ENCODE measurements at places on chromosomes 16 and 17. TPM values are rescaled to one million over a fixed set of nuclear protein-coding genes. Genes with fewer than 3 reads are reported as not detected.

DNA sequence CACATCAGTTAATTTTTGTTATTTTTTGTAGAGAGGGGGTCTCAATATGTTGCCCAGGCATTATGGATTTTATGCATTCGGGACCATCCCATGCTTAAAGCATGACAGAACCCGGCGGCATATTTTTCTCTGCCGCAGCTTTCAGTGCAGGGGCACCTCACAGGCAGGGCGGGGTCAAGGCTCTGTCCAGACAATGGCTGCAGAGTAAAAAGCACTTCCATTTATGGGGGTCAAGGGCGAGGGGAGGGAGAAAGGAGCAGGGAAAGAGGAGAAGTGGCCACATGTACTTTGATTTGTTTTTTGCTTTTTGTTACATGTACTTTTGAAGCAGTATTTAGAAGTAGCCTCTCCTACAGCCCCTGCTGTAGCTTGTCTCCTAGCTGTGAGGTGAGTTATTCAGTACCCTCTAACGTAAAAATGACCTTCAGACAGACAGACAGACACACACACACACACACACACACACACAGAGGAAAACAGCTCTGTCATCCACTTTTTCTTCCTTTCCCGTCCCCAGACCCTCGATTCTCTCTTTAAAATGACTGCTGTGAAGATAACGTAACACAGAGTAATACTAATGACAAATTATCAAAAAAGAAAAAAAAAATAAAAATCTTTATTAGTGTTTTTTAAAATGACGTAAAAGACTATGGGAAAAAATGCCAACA, 856 bp upstream of the SCPEP1 start:
- DNase-seq, result no peak

The MYH13 gene
- total RNA-seq, result not detected

DNA sequence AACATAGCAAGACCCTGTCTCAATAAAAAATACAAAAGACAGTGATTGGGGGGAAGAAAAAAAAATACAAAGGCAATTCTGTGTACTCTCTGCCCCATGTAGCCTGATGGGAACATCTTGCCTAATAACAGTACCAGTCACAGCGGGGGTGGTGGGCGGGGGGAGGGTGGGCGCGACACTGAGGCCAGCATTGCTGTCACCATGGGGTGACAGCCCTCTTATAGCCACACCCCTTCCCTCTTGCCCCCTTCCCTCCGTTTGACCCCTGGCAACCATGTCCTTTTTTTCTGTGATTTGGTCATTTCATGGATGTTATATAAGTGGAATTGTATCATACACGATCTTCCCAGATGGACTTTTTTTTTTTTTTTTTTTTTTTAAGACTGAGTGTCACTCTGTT, 80.9 kb downstream of the DNAH17 start:
- DNase-seq, result no peak

GRCh38 chr16:50697881-50698767, 4.7 kb downstream of the NOD2 start:
- DNase-seq, result no peak

- no peak for DNase-seq
These were observed 9.3 kb upstream of the USP7 start for GRCh38 chr16:8972843-8973586.

Measured in hematopoietic multipotent progenitor cell (in vitro differentiated cells).